Fibroblast of lung (primary cell): ENCODE measurements at places on chromosomes 7 and 10.

DNA sequence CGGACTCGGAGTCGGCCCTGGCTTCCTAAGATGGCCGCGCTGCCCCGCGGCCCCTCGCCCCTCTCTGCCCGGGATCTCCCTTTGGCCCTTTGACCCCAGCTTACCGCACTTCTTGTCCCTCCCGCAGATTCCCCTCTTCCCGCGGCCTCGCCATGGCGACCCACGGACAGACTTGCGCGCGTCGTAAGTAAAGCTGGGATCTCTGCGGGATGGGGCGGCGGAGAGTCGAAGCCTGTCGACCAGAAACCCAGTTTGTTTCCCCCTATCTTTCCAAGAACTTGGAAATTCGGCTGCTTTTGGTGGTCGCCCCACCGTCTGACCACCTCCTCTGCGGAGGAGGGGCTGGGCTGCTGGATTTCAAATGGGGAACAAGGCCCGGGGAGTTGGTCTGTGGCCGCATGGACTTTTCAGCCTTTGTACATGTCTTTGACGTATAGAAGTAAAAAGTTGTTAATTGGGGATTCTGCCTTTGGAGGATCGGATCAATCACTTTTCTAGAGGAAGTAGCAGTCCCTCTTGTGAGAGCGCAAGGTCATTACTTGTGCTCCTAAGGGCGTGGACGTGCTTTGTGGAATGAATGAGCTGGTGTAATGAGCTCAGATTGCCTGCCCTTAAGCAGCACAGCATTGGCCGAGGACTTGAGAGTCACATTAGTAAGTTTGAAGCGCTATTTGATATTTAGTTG is 553 bp downstream of the VDAC2 start:
- H3K27me3 ChIP-seq = no peaks in the 10 kb centered on the region
- peaks cover 11% of the 10 kb centered on the region for H3K4me1 ChIP-seq
- DNase-seq = peak; percentile 59
- H3K4me3 ChIP-seq = peak overlapping the region; percentile 81

DNA sequence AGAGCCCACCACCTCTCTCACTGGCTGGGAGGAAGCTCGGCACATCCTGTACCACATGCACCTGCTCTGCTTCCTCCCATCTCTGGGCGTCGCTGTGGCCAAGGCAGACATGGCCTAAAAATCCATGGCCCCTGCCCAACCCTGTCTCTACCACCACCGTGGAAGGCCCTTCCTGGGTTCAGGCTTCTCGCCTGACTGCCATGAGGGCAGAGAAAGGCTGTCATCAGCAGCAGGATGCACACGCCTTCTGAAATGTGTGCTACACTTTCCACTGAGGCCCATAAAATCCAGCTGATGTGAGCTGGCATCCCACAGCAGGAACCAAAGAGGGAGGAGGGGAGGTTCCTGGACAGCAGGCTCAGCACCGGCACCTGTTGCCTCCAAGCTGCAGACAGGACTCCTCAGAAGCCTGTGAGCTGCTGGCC is 93.4 kb downstream of the PTPRN2 start:
- no peak overlapping the region for H3K4me3 ChIP-seq
- no peaks in the 10 kb centered on the region for H3K4me1 ChIP-seq
- DNase-seq = no peak
- no peak overlapping the region for H3K27ac ChIP-seq

DNA sequence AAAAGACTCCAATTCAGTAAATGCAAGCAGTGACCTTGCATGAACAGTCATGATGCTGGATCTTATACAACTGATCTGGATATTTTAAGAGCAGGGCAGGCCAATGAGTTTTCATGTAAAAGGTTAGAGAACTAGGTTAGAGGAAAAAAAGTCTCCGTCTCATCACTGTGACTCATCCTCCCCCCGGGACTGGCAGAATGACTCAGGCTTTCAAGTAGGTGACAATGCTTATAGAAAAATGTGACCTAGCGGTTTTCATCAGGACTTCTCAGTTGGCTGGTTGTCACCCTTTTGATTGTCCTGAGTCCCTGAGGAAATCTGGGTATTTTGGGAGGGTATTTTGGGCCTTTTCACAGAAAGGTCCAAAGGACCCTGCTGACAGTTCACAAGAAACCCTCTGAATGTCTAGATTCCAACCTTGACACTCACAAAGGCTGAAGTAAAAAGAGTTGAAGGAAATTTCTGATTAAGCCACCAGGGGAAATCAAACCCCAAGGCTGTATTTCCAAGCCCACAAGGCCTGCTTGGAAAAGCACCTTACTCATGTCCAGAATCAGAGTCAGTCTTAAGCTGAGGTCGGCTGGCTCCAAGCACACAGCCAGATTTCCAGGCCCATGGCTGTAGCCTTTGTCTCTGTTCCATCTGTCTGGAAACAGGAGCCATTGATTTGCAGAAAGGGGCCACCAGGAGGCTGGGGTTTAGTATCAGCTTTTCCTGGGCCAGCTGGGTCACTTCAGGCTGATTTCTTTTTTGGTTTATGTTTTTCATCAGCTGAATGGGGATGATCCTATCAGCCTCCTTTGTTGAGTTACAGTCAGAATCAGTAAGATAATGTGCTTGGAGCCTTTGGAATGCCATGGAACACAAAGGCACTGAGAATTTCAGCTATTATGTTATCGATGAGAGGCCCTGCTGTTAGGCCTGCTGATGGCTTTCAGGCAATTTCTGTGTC is 226.4 kb upstream of the HABP2 start:
- no peak overlapping the region for H3K27ac ChIP-seq
- H3K27me3 ChIP-seq = peaks cover 7% of the 10 kb centered on the region
- H3K4me3 ChIP-seq = no peak overlapping the region
- peak; percentile 90 for DNase-seq
- no peaks in the 10 kb centered on the region for H3K4me1 ChIP-seq

DNA sequence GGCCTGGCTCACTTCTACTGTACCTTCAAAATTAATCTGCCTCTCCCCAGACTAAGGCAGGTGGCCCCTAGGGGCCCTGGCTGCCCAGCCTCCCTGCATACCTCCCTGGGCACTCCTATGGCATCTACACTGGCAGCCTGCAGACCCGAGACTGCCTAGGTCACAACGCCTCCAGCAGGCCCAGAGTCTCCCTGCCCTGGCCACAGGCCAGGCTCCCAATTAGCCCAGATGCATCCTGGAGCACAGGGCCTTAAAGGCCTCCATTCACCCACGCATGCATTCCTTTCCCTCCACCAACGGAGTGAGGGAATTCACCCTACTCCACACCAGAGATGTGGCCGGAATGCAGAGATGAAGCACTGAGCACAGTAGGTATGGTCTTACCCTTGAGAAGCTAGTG is 1.9 kb downstream of the CHAT start:
- H3K4me3 ChIP-seq = no peak overlapping the region

GRCh38 chr7:157930926-157931466 is 594.2 kb downstream of the DNAJB6 start:
- H3K4me3 ChIP-seq = no peak overlapping the region
- H3K27me3 ChIP-seq = no peaks in the 10 kb centered on the region

GRCh38 chr10:80700252-80700651 is 162.6 kb downstream of the SH2D4B start:
- H3K36me3 ChIP-seq = no peaks in the 10 kb centered on the region
- H3K27ac ChIP-seq = no peak overlapping the region
- no peak for DNase-seq

- no peaks in the 10 kb centered on the region for H3K27me3 ChIP-seq
- H3K4me1 ChIP-seq = no peaks in the 10 kb centered on the region
- no peak overlapping the region for H3K4me3 ChIP-seq
- H3K36me3 ChIP-seq = no peaks in the 10 kb centered on the region
- H3K27ac ChIP-seq = no peak overlapping the region
- DNase-seq = no peak
Measured at GRCh38 chr7:32289651-32290414, 200.3 kb downstream of the LSM5 start.

DNA sequence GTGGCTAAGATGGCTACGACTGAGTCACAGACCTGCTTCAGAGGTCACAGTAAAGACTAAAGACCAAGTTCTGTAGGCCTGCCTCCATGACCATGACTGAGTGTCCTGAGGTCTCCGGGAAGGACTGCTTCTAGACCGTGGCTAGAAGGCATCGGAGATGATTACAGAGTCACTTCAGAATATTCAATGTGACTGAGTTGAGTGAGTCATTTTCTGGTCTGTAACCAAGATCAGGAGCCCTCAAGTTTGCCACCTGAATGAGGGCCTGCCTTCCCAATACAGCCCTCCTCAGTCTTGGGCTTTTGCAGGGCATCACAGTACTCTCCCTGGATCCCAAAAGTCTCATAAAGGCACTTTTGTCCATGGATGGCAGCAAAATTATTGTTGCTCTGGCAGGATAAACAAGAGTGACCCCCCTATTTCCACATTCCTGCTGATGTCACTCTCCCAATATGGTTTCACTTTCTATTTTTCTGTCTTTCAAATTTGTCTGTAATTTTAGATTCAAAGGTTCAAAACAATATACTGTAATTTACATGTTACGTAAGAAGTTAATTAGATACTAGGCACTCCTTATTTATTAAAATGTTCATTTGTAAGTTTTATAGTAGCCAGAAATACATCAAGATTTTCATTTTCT is 47.7 kb upstream of the ZNF92 start:
- no peaks in the 10 kb centered on the region for H3K36me3 ChIP-seq
- no peaks in the 10 kb centered on the region for H3K27me3 ChIP-seq
- DNase-seq = peak; percentile 10
- H3K4me1 ChIP-seq = no peaks in the 10 kb centered on the region
- no peak overlapping the region for H3K4me3 ChIP-seq
- no peak overlapping the region for H3K27ac ChIP-seq

DNA sequence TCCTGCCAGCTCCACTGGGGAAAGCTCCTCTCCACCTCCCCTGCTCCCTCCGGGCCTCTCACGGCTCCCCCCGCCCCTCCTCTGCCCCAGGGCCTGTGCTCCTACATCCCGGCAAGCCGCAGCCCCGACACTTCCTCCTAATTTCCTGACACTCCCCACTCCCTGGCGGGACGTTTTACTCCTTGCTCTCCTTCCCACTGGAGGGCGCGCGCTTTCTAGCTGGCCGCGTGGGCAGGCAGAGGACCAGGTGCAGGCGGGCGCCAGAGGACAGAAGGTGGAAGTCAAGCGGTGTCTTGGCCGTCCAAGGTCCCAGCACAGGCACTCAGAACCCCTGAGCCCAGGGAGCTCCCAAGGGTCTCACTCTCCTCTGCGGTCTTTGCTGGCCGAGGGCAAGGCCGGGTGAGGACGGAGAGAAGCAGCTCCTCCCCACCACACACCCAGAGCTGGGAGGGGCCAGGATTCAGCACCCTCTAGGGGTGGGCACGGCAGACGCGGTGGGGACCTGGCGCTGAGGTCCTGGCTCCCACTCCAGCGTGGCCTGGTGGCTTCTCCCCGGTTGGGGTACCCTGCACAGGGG is 19.1 kb downstream of the ADAM8 start:
- H3K27me3 ChIP-seq = no peaks in the 10 kb centered on the region
- no peaks in the 10 kb centered on the region for H3K36me3 ChIP-seq
- peak; percentile 32 for DNase-seq
- peak overlapping the region; percentile 89 for H3K27ac ChIP-seq
- H3K4me1 ChIP-seq = peaks cover 27% of the 10 kb centered on the region
- H3K4me3 ChIP-seq = no peak overlapping the region

- H3K36me3 ChIP-seq = peaks cover 17% of the 10 kb centered on the region
- H3K27ac ChIP-seq = no peak overlapping the region
- H3K4me3 ChIP-seq = no peak overlapping the region
- DNase-seq = no peak
- no peaks in the 10 kb centered on the region for H3K4me1 ChIP-seq
Measured at GRCh38 chr7:148800677-148801076, 83.4 kb downstream of the EZH2 start.

DNA sequence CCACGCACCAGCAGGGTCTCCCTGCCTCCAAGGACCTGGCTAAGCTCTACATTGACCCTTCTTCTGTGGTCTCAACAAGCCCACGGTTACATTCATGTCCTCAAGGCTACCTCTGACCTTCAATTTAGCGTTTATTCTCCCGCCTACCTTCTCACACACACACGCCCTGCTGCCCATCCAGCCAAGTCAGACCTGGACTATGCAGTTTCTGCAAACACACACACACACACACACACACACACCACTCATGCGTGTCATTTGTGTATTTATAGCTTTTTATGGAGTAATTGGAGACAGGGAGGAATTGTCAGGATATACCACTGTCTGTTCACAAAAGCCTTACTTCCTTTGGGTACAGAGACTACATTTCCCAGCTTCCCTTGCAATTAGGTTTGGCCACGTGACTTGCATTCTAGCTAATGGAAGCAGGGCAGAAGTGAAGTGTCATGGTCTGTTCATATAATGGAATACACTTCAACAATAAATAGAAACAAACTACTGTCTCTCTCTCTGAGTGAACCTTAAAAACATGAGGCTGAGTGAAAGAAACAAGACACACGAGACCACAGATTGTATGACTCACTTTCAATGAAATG is 53.8 kb upstream of the CPXM2 start:
- no peaks in the 10 kb centered on the region for H3K36me3 ChIP-seq
- no peak for DNase-seq
- no peaks in the 10 kb centered on the region for H3K27me3 ChIP-seq
- H3K27ac ChIP-seq = no peak overlapping the region
- H3K4me1 ChIP-seq = no peaks in the 10 kb centered on the region
- no peak overlapping the region for H3K4me3 ChIP-seq

GRCh38 chr10:45602082-45602730 is 70.4 kb downstream of the ZFAND4 start:
- H3K27me3 ChIP-seq = peaks cover 3% of the 10 kb centered on the region
- H3K4me1 ChIP-seq = no peaks in the 10 kb centered on the region
- no peaks in the 10 kb centered on the region for H3K36me3 ChIP-seq
- DNase-seq = peak; percentile 64
- H3K4me3 ChIP-seq = no peak overlapping the region
- H3K27ac ChIP-seq = no peak overlapping the region

- no peak overlapping the region for H3K27ac ChIP-seq
- H3K4me1 ChIP-seq = no peaks in the 10 kb centered on the region
- no peaks in the 10 kb centered on the region for H3K36me3 ChIP-seq
- no peak overlapping the region for H3K4me3 ChIP-seq
- no peaks in the 10 kb centered on the region for H3K27me3 ChIP-seq
Measured at GRCh38 chr10:91367127-91367531, 43.0 kb upstream of the HECTD2 start.

DNA sequence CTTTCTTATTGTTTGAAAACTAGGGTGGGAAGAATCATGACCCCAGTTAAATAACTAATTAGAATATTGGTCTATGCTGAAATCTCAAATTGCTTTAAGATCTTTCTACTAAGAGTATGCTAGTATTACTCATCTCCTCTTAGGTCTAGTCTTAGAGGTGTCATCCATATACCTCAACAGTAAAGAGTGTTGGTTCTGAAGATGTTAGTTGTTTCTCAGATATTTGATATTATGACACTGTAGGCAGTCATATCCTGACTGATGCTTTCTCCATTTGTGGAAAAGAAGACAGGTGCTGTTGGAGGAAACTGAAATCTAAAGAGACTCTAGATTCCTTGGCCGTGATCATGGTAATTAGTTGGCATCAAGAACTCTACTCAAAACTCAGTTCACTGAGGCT is 21.2 kb downstream of the BPGM start:
- H3K4me1 ChIP-seq = peaks cover 2% of the 10 kb centered on the region
- H3K4me3 ChIP-seq = no peak overlapping the region
- H3K27me3 ChIP-seq = no peaks in the 10 kb centered on the region
- no peaks in the 10 kb centered on the region for H3K36me3 ChIP-seq
- DNase-seq = no peak
